ENCODE measurements at places on chromosomes 12 and 14.

DNA sequence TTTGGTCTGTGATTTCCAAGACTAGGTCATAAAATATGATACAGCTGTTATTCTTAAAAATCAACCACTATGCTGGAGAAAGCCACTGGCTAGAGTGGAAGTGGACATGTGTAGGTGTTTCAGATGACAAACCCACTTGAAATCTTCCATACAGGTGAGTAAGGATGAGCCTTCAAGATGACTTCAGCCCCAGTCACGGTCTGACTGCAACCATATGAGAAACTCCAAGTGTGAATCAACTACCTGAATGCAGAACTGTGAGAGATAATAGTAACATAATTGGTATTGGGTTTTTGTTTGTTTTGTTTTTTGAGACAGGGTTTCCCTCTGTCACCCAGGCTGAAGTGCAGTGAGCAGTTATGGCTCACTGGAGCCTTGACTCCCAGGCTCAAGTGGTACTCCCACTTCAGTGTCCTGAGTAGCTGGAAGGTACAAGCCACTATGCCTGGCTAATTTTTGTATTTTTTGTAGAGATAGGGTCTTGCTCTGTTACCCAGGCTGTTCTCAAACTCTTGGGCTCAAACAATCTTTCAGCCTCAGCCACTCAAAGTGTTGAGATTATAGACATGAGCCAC is 273.3 kb upstream of the LRIG3 start:
- DNase-seq: no peak

DNA sequence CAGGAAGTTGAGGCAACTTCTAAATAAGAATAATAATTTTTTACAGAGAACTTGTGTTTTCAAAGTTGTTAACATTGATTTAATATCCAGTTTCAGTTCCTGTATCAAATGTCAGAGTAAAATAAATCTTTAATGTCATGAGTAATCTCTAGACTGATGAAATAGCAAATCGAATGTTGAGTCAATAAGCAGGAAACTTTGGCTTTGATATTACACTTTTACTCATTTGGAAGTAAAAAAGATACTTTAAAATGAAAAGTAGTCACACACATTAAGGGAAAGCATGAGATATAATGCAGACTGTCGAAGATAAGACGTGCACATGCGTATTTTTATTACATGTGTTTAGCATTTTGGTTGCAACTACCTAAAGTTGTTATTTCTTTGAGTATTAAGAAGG is 78.2 kb upstream of the PTGDR start:
- DNase-seq: no peak

GRCh38 chr14:24052656-24053547 is 1.1 kb downstream of the CARMIL3 start:
- no peak for DNase-seq

- DNase-seq: peak; percentile 8
Measured at GRCh38 chr14:72129291-72129690, 197.1 kb downstream of the RGS6 start.

Measured in large intestine (tissue), 12 donors.